Pancreas (tissue), 10 donors: ENCODE measurements at places on chromosomes 5 and 9. TPM values are rescaled to one million over a fixed set of nuclear protein-coding genes. Genes with fewer than 3 reads are reported as not detected.

GRCh38 chr5:37641933-37642332, 197.9 kb downstream of the GDNF start:
- no peak overlapping the region for H3K4me3 ChIP-seq
- H3K36me3 ChIP-seq: no peaks in the 10 kb centered on the region
- H3K4me1 ChIP-seq: no peaks in the 10 kb centered on the region
- no peak overlapping the region for H3K27ac ChIP-seq
- H3K27me3 ChIP-seq: no peaks in the 10 kb centered on the region

The GABRA1 gene
- not detected for total RNA-seq

The CBY3 gene
- total RNA-seq: not detected

DNA sequence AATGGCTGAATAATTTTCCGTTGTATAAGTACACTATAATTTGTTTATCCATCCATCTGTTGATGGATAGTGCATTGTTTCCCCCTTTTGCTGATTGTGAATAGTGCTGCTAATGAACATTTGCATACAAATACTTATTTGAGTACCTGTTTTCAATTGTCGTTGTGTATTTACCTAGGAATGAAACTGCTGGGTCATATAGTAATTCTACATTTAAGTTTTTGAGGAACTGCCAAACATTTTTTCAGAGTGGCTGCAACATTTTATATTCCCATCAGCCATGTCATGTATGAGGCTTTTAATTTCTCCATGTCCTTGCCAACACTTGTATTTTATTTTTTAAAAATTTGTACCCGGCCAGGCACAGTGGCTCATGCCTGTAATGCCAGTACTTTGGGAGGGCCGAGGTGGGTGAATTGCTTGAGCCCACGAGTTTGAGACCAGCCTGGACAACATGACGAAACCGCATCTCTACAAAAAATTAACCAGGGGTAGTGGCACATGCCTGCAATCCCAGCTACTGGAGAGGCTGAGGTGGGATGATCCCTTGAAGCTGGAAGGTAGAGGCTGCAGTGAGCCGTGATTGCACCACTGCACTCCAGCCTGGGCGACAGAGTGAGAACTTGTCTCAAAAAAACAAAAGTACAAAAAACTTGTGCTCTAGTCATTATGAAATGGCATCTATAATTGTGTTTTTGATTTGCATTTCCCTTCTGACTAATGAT, 2.2 kb upstream of the ANXA6 start:
- H3K36me3 ChIP-seq: no peaks in the 10 kb centered on the region
- H3K27me3 ChIP-seq: no peaks in the 10 kb centered on the region
- H3K27ac ChIP-seq: no peak overlapping the region
- no peak for DNase-seq
- peaks cover 3% of the 10 kb centered on the region for H3K4me1 ChIP-seq

GRCh38 chr9:113359385-113359784, 10.0 kb downstream of the BSPRY start:
- no peaks in the 10 kb centered on the region for H3K4me1 ChIP-seq
- no peaks in the 10 kb centered on the region for H3K27me3 ChIP-seq
- no peak overlapping the region for H3K27ac ChIP-seq

DNA sequence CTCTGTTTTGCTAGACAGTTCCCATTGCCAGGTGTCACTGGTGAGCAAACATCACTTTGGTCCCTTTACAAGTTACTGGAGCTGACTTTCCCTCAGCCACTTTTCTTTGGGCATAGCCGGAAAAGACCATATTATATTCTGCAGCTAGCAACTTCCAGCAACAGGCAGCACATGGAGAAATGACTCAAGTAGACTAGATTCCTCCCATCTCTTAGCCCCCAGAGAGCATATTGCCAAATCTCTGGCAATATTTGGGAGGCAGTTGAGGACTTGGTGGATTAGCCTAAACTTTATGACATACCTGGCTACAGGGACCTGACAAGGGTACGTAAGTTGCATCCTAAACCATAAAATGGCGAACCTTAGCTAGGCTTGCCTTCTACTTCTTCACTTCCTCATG, 204.7 kb upstream of the MPDZ start:
- H3K27me3 ChIP-seq: no peaks in the 10 kb centered on the region
- no peaks in the 10 kb centered on the region for H3K4me1 ChIP-seq
- H3K36me3 ChIP-seq: no peaks in the 10 kb centered on the region
- H3K4me3 ChIP-seq: no peak overlapping the region

DNA sequence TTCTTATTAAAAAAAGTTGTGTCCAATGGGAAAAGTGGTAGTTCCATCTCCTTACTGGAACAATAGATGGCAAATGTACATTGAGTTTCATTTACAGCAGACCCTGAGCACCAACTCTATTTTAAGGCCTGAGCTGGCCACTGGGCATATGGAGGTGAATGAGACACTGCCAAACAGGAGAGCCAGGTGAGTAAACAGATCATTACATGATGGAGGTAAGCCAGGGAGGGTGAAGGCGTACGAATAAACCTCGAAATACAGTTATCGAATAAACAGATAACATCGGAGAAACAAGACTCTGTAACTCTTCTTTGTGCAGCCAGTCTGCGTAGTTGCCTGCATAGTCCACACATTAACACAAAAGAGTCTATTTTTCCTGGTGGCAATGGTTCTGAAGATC, 446.4 kb upstream of the KLF4 start:
- no peak overlapping the region for H3K4me3 ChIP-seq
- no peaks in the 10 kb centered on the region for H3K36me3 ChIP-seq
- no peak for DNase-seq
- H3K27me3 ChIP-seq: no peaks in the 10 kb centered on the region
- no peak overlapping the region for H3K27ac ChIP-seq

GRCh38 chr5:180083529-180084060, 12.0 kb upstream of the RNF130 start:
- H3K4me1 ChIP-seq: peaks cover 16% of the 10 kb centered on the region
- no peaks in the 10 kb centered on the region for H3K36me3 ChIP-seq
- DNase-seq: no peak
- H3K27me3 ChIP-seq: no peaks in the 10 kb centered on the region

GRCh38 chr9:135403733-135404450, 75.7 kb upstream of the PPP1R26 start:
- no peak for DNase-seq
- H3K27me3 ChIP-seq: no peaks in the 10 kb centered on the region
- H3K27ac ChIP-seq: no peak overlapping the region
- no peaks in the 10 kb centered on the region for H3K4me1 ChIP-seq

The CCL27 gene
- not detected for total RNA-seq

DNA sequence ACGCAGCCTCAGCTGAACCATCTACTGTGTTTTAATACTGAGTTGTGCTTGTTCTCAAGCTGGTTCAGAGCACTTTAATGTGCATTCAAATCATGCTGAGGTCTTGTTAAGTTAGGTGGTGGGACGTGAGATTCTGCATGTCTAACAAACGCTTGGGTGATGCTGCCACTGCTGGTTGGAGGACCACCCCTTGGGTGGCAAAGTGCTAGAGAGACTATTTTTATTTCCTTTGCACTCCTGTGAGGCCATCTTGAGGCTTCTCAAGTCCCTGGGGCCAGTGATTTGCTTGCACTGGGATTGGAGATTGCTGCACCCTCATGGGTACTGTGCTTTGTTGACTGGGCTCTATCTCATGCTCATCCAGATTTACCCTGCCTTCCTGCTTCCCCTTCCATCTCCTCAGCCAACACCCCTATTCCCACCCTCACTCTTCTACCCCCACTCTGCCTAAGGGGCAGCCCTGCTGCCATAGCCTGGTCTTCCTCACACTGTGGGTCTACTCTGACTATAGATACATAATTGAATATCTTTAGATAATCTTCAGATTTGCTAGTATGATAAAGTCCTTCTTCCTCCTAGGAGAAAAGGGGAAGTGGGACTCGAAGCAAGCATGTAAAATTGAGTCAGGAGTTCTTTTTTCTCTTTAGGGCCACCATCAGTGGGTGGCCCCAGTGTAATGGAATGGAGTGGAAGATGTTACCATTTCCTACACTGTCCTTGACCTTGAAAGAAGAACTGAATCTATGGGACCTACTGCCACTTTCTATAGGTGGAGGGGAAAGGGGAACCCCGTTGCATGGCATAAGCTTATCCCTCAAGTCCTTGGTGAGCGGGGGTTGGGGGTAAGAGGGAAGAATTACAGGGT, 45.1 kb upstream of the SUB1 start:
- no peak for DNase-seq
- H3K27me3 ChIP-seq: no peaks in the 10 kb centered on the region
- H3K36me3 ChIP-seq: no peaks in the 10 kb centered on the region
- no peak overlapping the region for H3K4me3 ChIP-seq
- no peak overlapping the region for H3K27ac ChIP-seq

DNA sequence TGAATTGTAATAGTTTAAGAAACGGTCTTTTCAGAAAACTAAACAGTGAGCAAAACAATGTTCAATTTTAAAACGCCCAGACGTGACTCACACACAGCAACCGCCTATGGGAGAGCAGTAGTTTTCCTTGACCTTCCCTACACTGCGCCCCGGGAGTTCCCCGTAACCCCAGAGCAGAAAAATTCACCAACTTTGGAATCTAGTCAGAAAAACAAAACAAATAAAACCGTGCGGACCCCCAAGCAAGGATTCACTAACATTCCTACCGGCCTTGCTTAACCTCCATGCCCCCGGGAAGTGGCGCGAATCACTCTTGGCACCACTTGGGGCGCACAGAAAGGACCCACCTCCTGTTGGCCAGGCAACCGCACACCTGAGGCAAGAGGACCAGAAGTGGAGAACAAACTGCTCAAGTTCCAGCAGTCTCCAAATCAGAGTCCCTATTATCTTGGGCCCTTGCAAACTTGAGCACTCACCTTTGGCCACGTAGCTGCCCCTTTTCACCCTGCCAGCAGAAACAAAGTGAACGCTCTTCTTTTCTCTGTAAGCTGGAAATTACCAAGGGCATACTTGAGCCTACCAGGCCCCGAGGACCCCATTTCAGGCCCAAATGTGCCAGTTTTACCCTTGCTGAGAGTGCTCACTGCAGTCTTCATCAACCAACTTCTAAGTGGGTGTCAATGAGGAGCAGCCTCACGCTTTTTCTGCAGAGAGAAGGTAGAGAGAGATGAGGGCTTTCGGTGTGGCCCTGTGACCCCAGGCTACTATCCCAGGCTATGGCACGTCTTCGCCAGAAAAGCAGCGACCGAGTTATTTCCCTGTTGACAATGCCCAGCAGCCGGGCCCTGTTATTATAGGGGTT, 189.7 kb downstream of the MEF2C start:
- H3K4me1 ChIP-seq: no peaks in the 10 kb centered on the region
- H3K27me3 ChIP-seq: peaks cover 29% of the 10 kb centered on the region
- no peaks in the 10 kb centered on the region for H3K36me3 ChIP-seq
- no peak for DNase-seq
- H3K4me3 ChIP-seq: no peak overlapping the region
- H3K27ac ChIP-seq: no peak overlapping the region

The SELENOP gene
- total RNA-seq: 119 TPM

The F2RL2 gene
- 1.6 TPM for total RNA-seq

- no peak for DNase-seq
- H3K27ac ChIP-seq: no peak overlapping the region
- H3K27me3 ChIP-seq: no peaks in the 10 kb centered on the region
- H3K4me1 ChIP-seq: no peaks in the 10 kb centered on the region
Measured at GRCh38 chr9:112180387-112180881, 5.3 kb upstream of the SUSD1 start.

The HRH2 gene
- 1.2 TPM for total RNA-seq

- no peak overlapping the region for H3K4me3 ChIP-seq
- no peaks in the 10 kb centered on the region for H3K27me3 ChIP-seq
- DNase-seq: no peak
- H3K27ac ChIP-seq: no peak overlapping the region
- H3K36me3 ChIP-seq: no peaks in the 10 kb centered on the region
Measured at GRCh38 chr9:95341293-95341962, 23.9 kb upstream of the FANCC start.

DNA sequence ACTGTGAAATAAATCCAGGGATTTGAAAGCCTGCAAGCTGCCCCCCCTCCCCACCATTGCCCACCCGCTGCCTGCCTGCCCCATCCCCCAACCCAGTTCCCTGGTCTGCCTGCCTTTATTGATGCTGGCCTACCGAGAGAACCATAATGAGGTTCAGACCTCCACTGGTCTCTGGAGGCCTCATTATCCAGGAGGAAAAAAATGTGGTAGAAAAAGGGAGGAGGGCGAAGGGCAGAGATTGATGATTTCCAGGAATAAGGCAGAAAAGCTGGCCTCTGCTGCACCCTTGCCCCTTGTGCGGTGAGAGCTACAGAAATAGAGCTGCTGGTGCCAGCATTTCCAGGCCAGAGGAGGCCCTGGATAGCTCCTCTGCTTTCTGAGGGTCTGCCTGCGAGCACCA, 216.1 kb downstream of the PAPPA start:
- DNase-seq: no peak
- H3K4me3 ChIP-seq: no peak overlapping the region
- no peaks in the 10 kb centered on the region for H3K4me1 ChIP-seq

- peak; percentile 13 for DNase-seq
- no peaks in the 10 kb centered on the region for H3K4me1 ChIP-seq
- no peaks in the 10 kb centered on the region for H3K27me3 ChIP-seq
- no peak overlapping the region for H3K4me3 ChIP-seq
- H3K27ac ChIP-seq: no peak overlapping the region
- H3K36me3 ChIP-seq: no peaks in the 10 kb centered on the region
Measured at GRCh38 chr9:135048758-135049444, 38.6 kb upstream of the OLFM1 start.

The RNF183 gene
- total RNA-seq: 0.22 TPM

DNA sequence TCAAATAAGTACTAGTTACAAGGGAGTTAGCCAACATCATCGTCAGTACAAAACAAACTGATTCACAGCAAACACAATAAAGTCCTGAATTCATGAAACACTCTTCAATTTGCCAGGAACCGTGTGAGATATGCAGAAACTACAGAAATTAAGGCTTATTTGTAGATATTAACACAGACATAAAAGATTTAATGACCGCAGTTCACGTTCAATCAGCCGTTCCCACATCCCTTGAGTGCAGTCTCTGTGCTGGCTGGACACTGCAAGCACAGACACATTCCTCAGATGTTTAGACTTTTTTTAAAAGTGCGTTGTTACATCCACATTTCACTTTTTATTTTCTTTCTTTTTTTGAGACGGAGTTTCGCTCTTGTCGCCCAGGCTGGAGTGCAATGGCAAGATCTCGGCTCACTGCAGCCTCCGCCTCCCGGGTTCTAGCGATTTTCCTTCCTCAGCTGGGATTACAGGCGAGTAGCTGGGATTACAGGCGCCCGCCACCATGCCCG, 566 bp upstream of the CEP78 start:
- no peaks in the 10 kb centered on the region for H3K36me3 ChIP-seq
- no peaks in the 10 kb centered on the region for H3K4me1 ChIP-seq
- peak overlapping the region; percentile 81 for H3K27ac ChIP-seq

- H3K27ac ChIP-seq: peak overlapping the region; percentile 96
- no peak overlapping the region for H3K4me3 ChIP-seq
- H3K36me3 ChIP-seq: no peaks in the 10 kb centered on the region
- DNase-seq: peak; percentile 39
- no peaks in the 10 kb centered on the region for H3K27me3 ChIP-seq
Measured at GRCh38 chr5:139646912-139647505, 1.1 kb upstream of the CXXC5 start.

- no peak overlapping the region for H3K4me3 ChIP-seq
- H3K4me1 ChIP-seq: no peaks in the 10 kb centered on the region
- H3K27ac ChIP-seq: no peak overlapping the region
- H3K36me3 ChIP-seq: no peaks in the 10 kb centered on the region
- DNase-seq: no peak
Measured at GRCh38 chr5:94901191-94901979, 282.9 kb downstream of the SLF1 start.

The PCDH1 gene
- total RNA-seq: 25.5 TPM
